Small intestine (tissue), 16 donors: ENCODE measurements at places on chromosomes 5 and 9.

- H3K4me1 ChIP-seq, result peaks cover 3% of the 10 kb centered on the region
- no peaks in the 10 kb centered on the region for H3K27me3 ChIP-seq
- no peak overlapping the region for H3K4me3 ChIP-seq
- H3K27ac ChIP-seq, result no peak overlapping the region
- DNase-seq, result no peak
Measured at GRCh38 chr9:76564297-76564696, 105.3 kb downstream of the GCNT1 start.

DNA sequence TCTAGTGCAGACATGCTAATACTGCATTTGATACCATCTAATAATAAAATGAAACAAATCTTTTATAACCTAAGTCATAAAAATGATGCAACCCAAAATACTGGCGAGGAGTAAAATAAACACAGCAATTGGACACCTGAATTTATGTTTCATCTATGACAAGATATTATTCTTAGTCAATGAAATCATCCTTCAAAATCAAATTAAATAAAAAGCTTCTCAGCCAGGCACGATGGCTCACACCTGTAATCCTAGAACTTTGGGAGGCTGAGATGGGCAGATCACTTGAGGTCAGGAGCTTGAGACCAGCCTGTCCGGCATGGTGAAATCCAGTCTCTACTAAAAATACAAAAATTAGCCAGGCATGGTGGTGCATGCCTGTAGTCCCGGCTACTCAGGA, 179.0 kb downstream of the TMEM232 start:
- H3K27me3 ChIP-seq, result no peaks in the 10 kb centered on the region
- no peaks in the 10 kb centered on the region for H3K36me3 ChIP-seq
- DNase-seq, result no peak
- no peak overlapping the region for H3K27ac ChIP-seq
- no peaks in the 10 kb centered on the region for H3K4me1 ChIP-seq

GRCh38 chr9:19498015-19498414, 89.2 kb downstream of the ACER2 start:
- H3K27ac ChIP-seq, result no peak overlapping the region
- H3K4me1 ChIP-seq, result no peaks in the 10 kb centered on the region
- H3K4me3 ChIP-seq, result no peak overlapping the region
- no peaks in the 10 kb centered on the region for H3K36me3 ChIP-seq
- DNase-seq, result no peak

DNA sequence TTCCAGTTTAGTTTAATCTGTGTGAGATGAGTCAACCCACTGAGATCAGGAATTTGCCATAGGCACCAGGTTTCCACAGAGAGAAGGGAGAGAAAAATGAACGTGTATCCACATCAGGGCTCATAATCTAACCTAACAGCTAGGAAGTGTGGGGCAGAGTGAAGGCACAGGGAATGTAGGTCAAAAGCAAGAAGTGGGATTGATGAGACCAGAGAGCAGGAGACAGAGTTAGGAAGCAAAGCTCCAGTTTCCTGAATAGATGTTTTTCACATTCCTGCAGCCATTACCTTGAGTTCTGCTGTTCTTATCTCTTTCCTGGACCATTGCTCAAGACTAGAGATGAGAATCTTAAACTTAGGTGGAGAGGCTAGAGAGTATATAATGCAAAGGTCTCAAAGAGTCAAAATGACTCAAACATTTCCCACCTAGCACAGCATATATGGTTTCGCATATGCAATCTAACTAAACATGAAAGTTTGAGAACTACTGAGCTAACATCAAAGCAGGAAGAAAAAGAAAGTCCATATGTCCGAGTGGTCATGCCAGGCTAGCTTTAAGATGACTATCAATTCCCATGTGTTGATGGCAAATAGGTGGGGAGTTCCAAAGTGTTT, 41.1 kb upstream of the GNAQ start:
- no peaks in the 10 kb centered on the region for H3K36me3 ChIP-seq
- no peak overlapping the region for H3K27ac ChIP-seq
- DNase-seq, result no peak
- no peaks in the 10 kb centered on the region for H3K27me3 ChIP-seq
- no peak overlapping the region for H3K4me3 ChIP-seq

DNA sequence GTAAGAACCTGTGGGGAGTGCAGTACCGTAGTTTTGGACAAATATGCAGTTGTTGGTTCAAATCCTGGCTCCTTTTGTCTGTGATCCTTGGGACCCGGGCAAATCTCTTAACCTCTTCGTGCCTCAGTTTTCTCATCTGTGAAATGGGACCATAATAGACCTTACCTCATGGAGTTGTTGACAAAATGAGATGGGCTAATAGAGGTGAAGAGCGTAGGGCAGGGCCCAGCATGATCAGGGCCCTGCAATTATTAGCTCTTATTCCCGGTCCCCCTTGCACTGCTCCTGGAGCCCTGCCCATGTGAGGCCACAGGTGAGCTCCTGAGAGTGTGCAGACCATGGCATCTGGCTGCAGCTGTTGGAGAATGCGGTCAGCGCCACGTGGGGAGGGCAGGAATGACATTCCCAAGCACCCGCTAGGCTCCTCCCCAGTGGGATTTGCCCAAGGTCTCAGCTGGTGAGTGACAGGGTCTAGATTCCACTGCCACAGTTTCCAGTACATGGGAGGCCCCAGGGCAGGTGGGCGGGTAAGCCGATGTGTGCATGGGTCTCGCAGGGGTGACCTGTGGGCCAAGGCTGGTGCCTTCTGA, 41.0 kb downstream of the NEK6 start:
- no peak overlapping the region for H3K27ac ChIP-seq
- H3K36me3 ChIP-seq, result no peaks in the 10 kb centered on the region
- DNase-seq, result no peak
- H3K4me3 ChIP-seq, result no peak overlapping the region
- no peaks in the 10 kb centered on the region for H3K27me3 ChIP-seq
- H3K4me1 ChIP-seq, result no peaks in the 10 kb centered on the region

- H3K27me3 ChIP-seq, result no peaks in the 10 kb centered on the region
- peaks cover 9% of the 10 kb centered on the region for H3K4me1 ChIP-seq
- no peak for DNase-seq
- H3K27ac ChIP-seq, result no peak overlapping the region
Measured at GRCh38 chr5:39523821-39524220, 99.0 kb upstream of the DAB2 start.

- no peak overlapping the region for H3K27ac ChIP-seq
- H3K27me3 ChIP-seq, result peaks cover 2% of the 10 kb centered on the region
- H3K4me1 ChIP-seq, result no peaks in the 10 kb centered on the region
- no peak for DNase-seq
- no peaks in the 10 kb centered on the region for H3K36me3 ChIP-seq
Measured at GRCh38 chr5:135183464-135183863, 149.4 kb upstream of the PITX1 start.

- H3K27me3 ChIP-seq, result no peaks in the 10 kb centered on the region
- H3K36me3 ChIP-seq, result no peaks in the 10 kb centered on the region
- no peaks in the 10 kb centered on the region for H3K4me1 ChIP-seq
- no peak overlapping the region for H3K4me3 ChIP-seq
Measured at GRCh38 chr9:131105952-131106351, 9.6 kb downstream of the AIF1L start.

DNA sequence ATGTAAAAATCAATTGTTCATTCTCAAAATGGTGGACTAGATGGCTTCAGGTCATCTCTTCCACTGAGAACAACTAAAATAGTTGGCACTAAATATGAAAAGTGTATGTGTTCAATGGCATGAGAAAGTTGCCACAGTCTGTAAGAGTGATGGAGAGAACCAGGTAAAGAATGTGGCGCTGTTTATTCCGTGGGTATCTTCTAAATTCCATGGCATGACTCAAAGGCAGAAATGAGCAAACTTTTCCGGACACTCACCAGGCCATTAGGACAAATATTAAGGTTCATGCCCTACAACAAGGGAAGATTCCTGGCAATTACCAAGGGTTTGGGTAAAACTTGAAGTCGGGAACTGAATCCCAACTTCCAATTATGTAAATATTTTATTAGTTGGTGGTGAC, 825.4 kb upstream of the CDH6 start:
- H3K4me1 ChIP-seq, result no peaks in the 10 kb centered on the region
- no peak overlapping the region for H3K27ac ChIP-seq
- DNase-seq, result no peak
- H3K4me3 ChIP-seq, result no peak overlapping the region
- H3K36me3 ChIP-seq, result no peaks in the 10 kb centered on the region

DNA sequence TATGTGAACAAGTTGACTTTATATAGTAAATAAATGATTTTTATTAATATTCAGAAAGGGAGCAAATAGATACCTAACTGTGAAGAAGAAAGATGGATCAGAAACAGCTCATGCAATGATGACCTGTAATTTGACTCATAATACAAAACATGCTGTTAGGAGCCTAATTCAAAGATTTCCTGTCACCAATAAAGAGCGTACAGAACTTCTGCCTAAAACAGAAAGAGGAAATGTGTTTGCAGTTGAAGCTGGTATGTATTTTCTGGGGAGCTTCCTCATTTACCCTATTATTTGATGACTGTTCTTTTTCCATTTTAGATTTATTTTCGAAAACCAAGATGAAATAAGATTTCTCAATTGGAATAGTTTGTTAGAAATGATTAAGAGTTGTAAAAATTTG, 11.4 kb downstream of the YTHDC2 start:
- H3K4me3 ChIP-seq, result no peak overlapping the region
- H3K27ac ChIP-seq, result no peak overlapping the region
- peaks cover 8% of the 10 kb centered on the region for H3K36me3 ChIP-seq
- no peaks in the 10 kb centered on the region for H3K27me3 ChIP-seq

- peak; percentile 29 for DNase-seq
- no peaks in the 10 kb centered on the region for H3K27me3 ChIP-seq
- H3K4me1 ChIP-seq, result no peaks in the 10 kb centered on the region
- no peak overlapping the region for H3K27ac ChIP-seq
Measured at GRCh38 chr9:34171753-34172535, 6.9 kb upstream of the UBAP1 start.

DNA sequence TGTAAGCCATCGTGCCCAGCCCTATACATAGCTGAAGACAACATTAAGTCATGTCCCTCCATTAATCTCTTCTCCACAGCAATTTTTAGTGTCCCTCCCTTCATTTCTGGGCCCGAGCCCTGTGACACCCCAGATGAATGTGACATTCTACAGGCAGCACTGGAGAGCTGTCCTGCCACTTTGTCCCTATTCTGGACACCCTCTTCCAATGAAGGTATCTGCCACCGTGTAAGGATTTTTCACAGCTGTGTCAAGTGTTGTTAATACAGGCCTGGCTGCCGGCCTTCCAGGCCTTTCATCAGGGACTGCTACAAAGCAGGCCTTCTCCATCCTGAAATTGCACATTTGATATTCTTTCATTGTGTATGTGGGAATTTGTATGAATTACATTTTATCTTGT, 62.0 kb upstream of the SLC28A3 start:
- no peaks in the 10 kb centered on the region for H3K4me1 ChIP-seq
- no peaks in the 10 kb centered on the region for H3K36me3 ChIP-seq
- H3K4me3 ChIP-seq, result no peak overlapping the region
- DNase-seq, result no peak
- H3K27ac ChIP-seq, result no peak overlapping the region

DNA sequence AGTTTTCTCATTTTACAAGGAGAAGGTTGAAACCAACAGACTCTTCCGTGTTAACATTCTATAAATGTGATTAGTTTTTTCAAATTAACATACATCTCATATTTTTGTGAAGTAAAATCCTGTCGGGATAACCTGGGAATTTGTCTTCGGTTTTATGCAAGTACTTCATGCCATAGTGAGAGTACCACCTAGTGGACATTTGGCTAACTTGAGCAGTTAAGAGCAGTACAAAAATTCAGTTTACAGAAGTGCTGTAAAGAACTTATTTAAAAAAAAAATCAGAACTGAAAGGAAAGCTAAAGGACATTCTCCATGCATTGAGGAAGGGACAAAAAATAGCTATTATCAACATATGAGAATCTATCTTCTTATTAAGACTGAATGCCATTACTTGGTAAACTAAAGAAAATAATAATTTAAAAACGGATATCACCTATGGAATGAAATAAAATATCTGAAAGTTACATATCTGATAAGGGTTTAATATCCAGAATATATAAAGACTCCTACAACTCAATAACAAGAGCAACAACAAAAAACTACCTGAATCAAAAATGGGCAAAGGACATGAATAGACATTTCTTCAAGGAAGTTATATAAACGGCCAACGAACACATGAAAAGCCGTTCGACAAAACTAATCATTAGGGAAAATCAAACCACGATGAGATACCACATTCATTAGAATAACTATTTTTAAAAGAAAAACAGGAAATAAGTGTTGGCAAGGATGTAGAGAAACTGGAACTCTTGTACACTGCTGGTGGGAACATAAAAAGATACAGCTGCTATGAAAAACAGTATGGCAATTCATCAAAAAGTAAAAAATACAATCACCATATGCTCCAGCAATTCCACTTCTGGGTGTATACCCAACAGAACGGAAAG, 117.0 kb upstream of the GNA14 start:
- no peak overlapping the region for H3K4me3 ChIP-seq
- no peaks in the 10 kb centered on the region for H3K4me1 ChIP-seq
- peak; percentile 15 for DNase-seq
- H3K36me3 ChIP-seq, result no peaks in the 10 kb centered on the region

DNA sequence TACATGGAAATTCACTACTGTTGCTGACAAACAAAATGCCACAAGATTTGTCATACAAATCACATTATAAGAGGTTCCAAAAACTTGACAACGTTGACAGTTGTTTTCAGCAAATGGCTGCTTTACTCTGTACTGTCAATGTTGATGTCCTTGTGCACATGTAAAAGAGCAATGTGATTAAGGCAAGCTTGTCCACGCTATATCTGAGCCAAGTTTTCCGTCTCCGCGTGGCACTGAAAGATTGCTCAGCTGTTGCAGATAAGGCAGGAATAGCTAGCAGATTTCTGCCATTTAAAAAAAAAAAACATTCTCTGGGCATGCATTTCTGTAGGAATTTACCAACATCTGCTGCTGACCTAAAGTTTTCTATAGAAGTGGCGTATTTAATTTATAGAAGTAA, 46.4 kb upstream of the MEF2C start:
- H3K27me3 ChIP-seq, result no peaks in the 10 kb centered on the region
- H3K36me3 ChIP-seq, result no peaks in the 10 kb centered on the region
- H3K4me3 ChIP-seq, result no peak overlapping the region

DNA sequence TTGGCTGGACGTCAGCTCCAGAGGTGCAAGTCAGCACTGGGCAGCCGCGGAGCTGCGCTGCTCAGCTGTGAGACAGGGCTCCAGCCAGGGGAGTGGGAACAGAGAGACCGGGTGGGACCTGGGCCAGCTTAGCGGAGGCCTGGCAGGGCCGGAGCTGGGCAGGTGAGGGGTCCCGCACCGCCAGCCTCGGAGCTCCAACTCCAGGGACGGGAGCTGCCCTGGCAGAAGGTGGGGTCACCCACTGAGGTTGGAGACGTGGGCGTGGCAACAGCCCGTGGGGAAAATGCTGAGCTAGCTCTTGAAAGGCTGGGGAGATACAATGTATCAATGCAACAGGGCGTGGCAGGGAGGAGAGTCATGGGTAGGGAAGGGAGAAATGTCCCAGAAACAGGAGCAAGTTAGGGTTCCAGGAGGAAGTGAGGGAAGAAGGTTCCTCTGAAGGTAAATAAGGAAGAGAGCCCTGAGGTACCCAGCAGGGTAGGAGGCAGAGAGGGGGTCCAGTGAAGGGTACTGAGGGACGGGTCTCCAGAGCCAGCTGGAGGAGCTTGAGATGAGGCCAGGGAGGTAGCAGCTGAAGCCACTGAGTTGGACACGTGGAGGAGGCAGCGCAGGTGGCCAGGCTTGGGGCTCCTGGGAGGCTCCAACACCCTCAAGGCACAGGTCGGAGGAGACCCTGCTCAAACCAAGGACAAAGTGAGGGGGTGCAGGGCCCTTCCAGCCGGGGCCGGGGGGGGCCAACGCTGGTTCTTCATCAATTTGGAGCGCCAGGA, 736 bp upstream of the NKD2 start:
- H3K27me3 ChIP-seq, result peaks cover 17% of the 10 kb centered on the region
- DNase-seq, result peak; percentile 58
- no peaks in the 10 kb centered on the region for H3K36me3 ChIP-seq
- H3K4me3 ChIP-seq, result no peak overlapping the region
- H3K4me1 ChIP-seq, result no peaks in the 10 kb centered on the region
